Right cardiac atrium (tissue), 5 donors: ENCODE measurements at places on chromosomes 2 and 18. TPM values are rescaled to one million over a fixed set of nuclear protein-coding genes. Genes with fewer than 3 reads are reported as not detected.
A peak's percentile ranks its signal among the peaks of the same experiment; 100 is the strongest.

DNA sequence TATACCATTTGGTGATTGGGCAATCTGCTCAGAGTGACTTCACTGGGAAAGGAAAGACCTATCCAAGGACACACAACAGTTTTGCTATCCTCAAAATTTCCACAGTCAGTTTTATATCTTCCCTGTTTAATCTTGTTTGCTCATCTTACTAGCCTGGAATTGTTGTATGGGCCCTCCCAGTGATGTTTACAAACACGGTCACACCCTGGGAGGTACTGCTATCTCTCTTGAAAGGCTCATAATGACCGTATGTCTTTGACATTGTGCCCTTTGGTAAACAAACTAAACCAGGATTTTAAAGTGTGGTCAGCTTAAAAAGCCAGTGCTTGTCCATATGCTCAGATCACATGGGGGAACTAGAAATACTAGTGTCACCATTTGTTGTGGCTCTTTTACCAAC is 277.0 kb downstream of the CDH2 start:
- DNase-seq: no peak

DNA sequence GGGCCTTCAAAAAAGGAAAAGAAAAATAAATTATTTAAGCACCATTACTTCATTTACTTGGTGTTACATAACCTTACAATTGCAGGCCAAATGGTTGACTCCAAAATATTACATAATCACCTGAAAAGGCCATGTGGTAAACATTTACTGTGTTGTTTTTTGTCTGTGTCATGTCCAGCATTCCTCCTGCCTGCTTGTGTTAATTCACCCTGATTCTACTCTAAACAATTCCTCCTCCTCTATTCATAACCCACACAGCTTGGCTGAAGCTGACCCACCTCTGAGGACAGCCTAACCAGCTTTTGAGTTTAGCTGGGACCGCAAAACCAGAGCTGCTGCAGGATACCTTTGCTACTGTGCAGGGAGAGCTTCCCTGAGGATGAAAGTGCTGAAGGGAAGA is 35.4 kb downstream of the TMX3 start:
- DNase-seq: no peak

- DNase-seq: peak; percentile 86
Observed at GRCh38 chr2:121902171-121902591, 146.7 kb downstream of the TSN start.

DNA sequence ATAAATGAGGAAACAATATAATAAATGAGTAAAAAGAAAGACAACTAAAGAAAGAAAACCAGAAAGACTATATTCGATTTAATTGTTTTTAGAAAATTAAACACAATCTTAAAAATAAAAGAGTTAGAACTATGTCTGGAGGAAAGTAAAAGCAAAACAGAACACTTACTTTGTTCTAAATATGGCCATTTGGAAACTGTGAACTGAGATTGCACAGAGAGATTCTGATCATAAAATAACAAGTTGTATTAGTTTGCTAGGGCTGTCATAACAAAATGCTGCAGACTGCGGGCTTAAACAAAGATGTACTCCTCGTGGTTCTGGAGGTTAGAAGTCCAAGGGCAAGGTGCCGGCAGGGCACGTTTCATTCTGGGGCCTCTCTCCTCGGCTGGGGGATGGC is 128.1 kb upstream of the AQP4 start:
- DNase-seq: no peak

- DNase-seq: no peak
Observed at GRCh38 chr2:239912171-239912937, 112.8 kb downstream of the NDUFA10 start.

- DNase-seq: no peak
Observed at GRCh38 chr2:120575966-120576365, 159.7 kb upstream of the GLI2 start.

DNA sequence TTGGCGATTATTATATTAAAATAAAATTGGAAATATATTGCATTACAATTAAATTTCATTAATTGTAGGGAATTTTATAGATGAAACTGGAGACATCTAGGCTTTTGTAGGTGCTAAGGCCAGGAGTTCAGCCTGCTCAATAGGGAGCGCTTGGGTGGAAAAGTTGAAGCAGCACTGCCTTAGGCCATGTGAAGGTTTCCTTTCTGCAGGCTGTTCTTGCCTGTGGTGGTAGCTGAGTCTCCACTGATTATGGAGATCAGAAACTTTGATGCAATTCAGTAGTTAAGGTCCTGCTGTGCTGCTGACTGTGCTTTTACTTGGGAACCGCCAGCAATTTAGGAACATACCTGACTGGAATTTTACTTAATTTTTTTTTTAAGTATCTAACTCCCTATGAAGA is 179.9 kb upstream of the BOD1L2 start:
- no peak for DNase-seq

GRCh38 chr2:195006856-195007255 is 650.2 kb upstream of the SLC39A10 start:
- DNase-seq: no peak

DNA sequence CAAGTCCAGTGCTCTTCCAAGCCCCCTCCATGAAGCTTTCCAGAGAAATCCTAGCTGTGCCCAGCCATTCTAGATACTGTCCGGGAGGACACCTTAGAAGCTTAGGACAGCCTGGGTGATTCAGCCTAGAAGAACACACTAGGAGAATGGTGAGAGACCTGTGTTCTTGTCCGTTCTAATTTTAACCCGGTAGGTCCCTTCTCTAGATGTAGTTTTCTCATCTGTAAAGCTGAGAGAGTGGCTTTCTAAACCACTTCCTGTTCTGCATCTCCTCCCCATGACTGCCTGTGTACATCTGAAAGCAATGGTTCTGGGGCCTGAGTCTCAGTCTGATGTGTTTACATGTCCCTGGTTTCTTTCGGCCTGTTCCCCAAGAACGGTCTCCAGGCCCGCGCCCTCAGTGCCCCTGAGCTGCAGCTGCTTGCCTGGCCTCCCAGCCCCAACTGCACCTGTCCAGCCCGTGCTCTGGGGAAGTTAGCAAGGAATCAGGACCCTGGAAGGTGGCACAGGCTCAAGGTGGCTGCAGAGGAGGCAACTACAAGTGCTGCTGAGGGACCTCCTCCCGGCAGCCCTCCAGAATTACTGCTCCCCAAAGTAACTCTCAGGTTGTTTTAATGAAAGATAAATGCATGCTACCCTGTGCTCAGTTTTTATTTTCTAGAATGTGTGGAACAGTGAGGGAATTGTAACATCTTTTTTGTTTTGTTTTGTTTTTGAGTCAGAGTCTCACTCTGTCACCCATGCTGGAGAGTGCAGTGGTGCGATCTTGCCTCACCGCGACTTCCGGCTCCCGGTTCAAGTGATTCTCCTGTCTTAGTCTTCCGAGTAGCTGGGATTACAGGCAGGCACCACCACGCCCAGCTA is 105.9 kb downstream of the LBH start:
- DNase-seq: no peak

- DNase-seq: no peak
Observed at GRCh38 chr2:150162241-150162942, 325.1 kb downstream of the RND3 start.

DNA sequence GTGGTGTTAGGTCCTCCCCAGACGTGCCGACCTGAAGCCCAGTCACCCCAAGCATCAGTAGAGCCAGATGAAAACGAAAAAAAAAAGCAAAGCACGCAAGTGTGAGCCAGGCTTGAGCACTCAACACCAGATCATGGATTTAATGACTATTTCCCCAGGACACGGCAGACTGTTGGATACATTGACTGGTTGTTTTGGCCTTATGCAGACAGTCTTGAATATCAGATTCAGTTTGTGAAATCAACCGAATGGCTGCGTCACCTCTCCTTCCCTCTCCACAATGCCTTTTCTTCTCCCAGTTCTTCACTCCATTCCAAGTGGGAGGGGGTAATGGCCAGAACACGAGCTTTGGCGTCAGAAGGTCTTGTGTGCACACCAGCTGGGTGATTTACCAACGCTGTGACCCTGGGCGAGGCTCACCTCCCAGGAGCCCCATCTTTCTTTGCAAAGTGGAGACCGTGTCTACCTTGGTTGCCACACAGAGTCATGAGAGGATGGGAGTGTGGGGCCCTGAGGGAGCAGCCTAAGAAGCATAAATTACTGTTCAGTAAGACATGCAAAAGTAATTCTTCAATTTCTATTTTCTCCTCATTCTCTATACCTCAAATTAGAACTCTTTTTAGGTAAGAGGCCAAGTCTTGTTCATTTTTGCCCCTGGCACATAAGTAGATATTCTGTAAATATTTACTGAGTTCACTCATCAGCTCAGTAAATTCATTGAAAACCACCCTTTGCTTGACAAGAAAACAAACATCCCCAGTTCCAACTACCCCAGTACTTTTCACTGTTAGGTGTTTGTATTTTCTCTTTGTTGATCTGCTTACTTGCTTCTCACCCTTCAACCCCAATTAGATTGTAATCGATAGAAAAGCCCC is 181.1 kb upstream of the COPS8 start:
- no peak for DNase-seq

DNA sequence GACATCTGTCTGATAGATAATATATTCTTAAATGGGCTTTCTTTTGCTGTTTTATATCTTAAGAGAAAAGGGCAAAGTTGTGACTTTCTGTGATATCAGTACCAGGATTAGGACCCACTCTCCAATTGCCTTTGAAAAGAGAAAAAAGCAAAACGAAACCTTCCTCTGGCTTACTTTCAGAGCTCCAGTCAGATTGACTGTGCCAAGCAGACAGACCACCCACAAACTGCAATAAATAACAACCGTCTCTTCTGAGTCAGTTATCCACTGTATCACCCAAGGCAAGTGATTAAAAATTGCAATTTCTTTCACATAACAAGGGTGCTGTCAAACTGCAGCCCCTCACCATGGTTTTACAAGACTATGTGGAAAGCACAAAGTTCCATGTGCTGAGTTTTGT is 230.5 kb upstream of the SETBP1 start:
- no peak for DNase-seq

GRCh38 chr2:127176371-127177311 is 43.5 kb downstream of the CYP27C1 start:
- DNase-seq: peak; percentile 78

DNA sequence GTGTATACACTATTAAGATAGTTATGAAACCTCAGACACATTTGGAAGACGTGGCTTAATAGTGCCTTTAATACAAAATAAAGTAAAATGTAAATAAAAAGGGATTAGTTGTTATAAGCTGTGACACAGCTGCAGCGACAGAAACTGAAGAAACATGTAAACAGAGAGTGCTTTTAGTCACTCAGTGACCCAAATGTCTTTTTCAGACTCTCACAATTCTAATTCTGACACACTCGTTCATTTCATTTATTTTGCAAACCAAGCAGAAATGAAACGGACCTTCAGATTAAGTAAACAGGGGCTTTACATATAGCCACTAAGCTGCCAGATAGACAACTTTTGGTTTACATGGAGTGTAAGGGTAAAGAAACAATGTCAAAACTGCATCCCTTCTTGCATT is 181.0 kb upstream of the ETAA1 start:
- no peak for DNase-seq

DNA sequence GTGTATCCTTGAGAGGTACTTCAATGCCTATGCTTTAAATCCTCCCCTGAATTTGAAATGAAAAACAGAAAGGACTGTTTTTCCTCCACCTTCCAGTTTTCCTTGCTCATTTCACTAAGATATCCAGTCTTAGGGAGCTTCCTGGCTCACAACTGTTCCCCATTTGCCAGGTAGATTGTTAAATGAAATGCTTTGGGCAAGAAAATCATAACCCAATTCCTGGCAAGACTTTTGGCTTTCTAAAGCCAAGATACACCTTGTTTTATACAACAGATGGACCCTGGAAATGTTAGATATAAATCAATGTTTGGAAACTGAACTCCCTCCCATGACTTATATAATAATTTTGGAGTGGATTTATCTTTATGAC is 3.6 kb upstream of the CHMP3 start:
- no peak for DNase-seq

GRCh38 chr18:79982736-79983135 is 5.6 kb downstream of the TXNL4A start:
- no peak for DNase-seq

DNA sequence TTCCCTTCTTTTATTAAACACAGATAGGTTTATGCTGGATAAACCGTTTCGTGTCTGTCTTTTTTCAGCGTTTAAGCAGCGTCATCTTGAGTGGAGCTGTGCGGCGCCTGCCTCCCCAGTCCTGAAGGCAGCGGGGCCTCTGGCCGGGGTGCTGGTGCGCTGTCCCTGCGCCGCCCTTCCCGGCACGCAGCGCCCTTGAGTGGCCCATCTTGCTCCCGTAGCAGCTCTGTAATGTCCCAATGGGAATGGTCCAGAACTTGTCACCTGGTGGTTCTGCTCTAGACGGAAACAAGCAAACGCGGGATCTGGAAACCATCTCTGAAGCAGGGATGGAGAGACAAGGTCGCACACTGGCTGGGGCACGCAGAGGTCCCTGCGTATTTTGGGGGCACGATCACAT is 24.5 kb downstream of the PRELID3A start:
- DNase-seq: no peak

FASTKD1 gene
- 60.6 TPM for total RNA-seq

GAL3ST2 gene
- not detected for total RNA-seq

USP37 gene
- 9.9 TPM for total RNA-seq

ST6GAL2 gene
- 0.64 TPM for total RNA-seq

PKP4 gene
- total RNA-seq: 70.8 TPM

RGPD4 gene
- total RNA-seq: 0.22 TPM

SCN2A gene
- 0.19 TPM for total RNA-seq

SPEG gene
- total RNA-seq: 122 TPM
